ENCODE measurements at places on chromosomes 1 and 21. TPM values are rescaled to one million over a fixed set of nuclear protein-coding genes. Genes with fewer than 3 reads are reported as not detected.

DNA sequence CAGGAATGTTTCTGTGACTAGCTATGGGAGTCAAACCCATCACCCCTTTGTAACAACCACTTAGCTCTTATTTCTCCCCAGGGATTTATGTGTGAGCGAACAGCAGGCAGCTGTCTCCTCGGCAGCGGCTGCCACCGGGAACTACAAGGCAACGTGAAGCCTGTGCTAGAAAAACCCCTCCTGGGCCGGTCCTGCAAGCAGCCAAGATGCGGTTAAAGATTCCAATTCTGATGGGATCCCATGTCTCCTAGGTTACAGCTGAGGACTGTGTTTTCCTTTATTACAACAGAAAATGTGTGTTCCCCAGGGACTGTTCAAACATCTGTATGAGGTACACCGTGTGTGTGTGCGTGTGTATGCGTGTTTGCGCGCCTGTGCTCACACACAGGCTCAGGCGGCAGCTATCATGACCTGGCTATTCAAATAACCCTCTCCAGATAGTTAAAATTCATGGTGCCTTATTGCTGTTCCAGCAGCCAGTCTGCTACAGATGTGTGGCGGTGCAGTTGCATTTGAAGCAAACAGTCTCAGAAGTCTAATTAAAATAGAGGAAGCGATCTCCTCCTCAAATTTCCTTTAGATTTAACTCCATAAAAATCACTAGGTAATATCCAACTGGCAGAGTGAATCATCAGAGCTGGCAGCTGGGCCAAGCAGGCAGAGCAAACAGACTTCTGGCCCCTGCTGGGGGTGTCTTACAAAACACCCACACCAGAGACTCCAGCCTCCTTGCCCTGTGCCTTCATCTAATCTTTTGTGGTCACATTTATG is 68.0 kb downstream of the LMX1A start:
- DNase-seq: no peak

GRCh38 chr1:156347331-156347730 is 9.0 kb downstream of the TSACC start:
- DNase-seq: no peak

DNA sequence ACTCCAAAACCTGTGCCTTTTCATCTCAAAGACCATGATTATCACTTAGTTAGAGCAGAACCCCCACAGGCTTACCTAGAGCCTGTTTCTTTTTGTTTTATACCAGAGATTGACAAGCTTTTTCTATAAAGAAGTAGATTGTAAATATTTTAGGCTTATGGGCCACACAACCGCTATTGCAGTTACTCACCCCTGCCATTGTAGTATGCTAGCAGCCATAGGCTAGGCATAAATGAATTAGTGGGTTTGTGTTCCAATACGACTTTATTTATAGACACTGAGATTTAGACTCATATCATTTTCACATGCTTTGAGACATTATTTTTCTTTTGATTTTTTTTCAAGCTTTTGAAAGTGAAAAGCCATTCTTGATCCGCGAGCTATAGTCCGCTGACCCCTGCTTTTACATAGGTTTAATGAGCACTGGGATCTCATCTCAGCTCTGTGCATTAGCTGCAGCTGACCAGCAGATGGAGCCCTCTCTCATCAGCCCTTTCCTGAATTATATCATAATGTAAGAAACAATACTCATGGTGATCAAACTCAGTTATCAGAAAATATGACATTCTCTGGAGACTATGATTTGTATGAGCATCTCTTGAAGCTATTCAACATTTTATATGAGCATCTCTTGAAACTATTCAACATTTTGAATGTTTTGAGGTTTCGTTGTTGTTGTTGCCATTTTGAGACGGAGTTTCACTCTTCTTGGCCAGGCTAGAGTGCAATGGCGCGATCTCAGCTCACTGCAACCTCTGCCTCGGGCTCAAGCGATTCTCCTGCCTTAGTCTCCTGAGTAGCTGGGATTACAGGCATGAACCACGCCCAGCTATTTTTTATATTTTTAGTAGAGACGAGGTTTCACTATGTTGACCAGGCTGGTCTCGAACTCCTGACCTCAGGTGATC is 111.9 kb upstream of the L1TD1 start:
- DNase-seq: no peak

DNA sequence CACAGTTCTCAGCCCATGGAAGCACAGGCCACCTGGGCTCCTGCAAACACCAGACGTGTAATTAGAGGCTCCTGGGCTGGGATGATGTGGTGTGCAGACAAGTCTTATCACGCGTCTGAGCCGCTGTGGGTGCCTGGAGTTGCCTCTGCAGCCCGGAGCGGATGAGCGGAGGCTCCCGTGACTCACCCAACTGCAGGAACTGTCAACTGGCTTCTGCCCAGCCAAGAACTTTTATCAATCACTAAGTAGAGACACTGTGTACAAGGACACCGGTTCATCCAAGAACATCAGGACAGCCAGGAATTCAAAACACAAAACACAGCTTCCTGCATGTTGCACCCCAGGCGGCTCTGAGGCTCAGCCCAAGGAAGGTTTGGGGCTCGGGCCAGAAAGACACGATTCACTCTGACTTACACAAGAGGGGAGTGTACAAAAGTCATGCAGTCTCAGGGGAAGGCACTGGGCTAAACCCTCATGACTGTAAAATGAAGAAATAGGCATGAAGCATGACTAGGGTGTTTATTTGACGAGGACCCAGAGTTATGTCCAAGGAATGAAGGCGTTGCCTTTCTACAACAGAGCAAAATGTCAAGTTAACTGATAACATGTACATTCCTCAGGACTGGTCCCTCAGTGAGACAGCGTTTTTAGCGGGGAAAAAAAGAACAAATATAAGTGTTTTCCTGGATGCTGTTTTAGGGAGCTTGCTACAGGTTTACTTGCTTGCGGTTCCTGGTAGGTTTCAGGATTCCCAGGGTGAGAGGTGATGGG is 21.1 kb downstream of the ERRFI1 start:
- DNase-seq: peak; percentile 98

TTC39A gene
- not detected for total RNA-seq

DNA sequence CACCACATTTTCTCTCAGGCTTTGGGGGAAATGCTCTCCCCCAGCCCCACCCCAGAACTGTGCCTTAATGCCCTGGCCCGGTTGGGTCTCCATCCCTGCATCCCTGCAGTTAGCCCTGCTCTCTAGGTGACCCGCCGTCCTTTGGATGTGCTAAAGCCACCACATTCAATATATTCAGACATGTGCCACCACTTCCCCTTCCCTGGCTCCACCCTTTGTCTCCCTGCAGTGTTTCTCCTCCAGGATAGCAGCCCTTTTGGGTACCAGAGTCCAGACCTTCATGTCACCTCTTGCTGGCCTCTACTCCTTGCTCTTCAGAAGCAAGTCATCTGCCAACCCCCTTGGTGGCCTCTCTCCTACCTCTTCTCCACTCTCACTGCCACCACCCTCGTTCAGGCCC is 41.8 kb downstream of the RUNX1 start:
- no peak for DNase-seq

GRCh38 chr1:179080866-179081686 is 794 bp upstream of the TOR3A start:
- no peak for DNase-seq

- no peak for DNase-seq
These were observed 45.7 kb downstream of the APP start for GRCh38 chr21:26124896-26125295.

GRCh38 chr1:102546251-102546650 is 549.5 kb upstream of the OLFM3 start:
- no peak for DNase-seq

- DNase-seq: peak; percentile 98
These were observed at the start of gene ACOT11 for GRCh38 chr1:54547601-54548388. Gene ACOT11 (plus strand): TSS chr1:54548228. CDS start chr1:54548310, 82 bp downstream.

GRCh38 chr1:52002038-52002917 is 11.8 kb upstream of the RAB3B start:
- DNase-seq: no peak

GRCh38 chr1:175774921-175775320 is 31.5 kb upstream of the TNR start:
- no peak for DNase-seq

HECTD3 gene
- total RNA-seq: 24.6 TPM

DNA sequence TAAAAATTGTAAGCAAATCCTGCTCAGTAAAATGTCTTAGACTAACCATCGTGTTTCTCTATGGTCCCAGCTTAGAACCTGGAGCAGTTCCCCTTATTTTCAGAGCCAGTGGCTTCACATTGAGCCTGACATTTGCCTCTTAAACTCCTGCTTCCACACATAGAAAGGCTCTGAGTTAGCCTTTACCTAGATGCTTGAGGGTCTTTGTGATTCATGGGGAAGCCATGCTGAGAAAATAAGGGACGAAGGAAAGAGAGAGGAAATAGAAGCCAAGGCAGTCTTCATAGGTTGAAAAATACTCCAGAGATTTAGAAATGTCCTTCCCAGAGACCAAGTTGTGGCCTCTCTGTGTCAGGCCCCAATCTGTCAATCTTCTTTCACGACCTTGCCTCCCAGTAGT is 16.1 kb upstream of the RBBP5 start:
- DNase-seq: no peak

DNA sequence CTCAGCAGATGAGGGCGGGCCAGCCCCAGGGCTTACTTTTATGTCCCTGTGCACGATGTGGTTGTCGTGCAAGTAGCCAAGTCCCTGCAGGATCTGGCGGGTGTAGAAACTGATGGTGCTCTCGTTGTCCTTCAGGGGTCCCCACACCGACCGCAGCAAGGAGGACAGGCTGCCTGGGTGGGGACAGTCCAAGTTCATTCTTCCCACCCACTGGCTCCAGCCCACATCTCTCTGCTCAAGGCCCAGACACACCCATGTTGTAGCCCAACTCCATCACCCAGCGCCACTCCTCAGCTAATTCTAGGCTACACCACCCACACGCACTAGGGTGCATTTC is 7.0 kb downstream of the MAP3K6 start:
- no peak for DNase-seq
